Left lung (tissue), 14 donors: ENCODE measurements at places on chromosomes 2 and 18. TPM values are rescaled to one million over a fixed set of nuclear protein-coding genes. Genes with fewer than 3 reads are reported as not detected.

The COL4A4 gene
- 6.5 TPM for polyA plus RNA-seq

The PUM2 gene
- polyA plus RNA-seq: 117 TPM

DNA sequence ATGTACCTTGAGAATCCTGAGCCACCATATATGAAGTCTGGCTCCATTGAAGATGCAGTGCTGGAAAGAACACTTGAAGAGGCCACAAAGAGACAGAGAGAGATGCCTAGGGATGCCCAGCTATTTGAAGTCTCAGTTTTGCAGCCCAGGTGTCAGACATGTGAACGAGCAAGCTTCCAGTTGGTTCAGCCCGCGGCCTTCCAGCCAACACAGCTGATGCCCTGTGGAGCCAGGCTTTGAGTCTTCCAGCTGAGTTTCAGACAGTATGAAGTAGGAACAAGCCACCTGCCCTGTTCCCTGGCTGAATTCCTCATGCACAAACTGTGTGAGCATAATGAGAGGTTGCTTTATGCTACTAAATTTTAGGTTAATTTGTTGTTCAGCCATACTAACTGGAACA, 108.8 kb downstream of the SPHKAP start:
- DNase-seq: no peak

- DNase-seq: no peak
Measured at GRCh38 chr2:182792441-182792840, 74.0 kb downstream of the FRZB start.

- DNase-seq: no peak
Measured at GRCh38 chr2:7225848-7226247, 308.6 kb downstream of the RNF144A start.

GRCh38 chr2:176668912-176669311, 399.7 kb downstream of the MTX2 start:
- DNase-seq: no peak

- no peak for DNase-seq
Measured at GRCh38 chr2:133461484-133461883, 106.8 kb downstream of the NCKAP5 start.
